ENCODE measurements at places on chromosomes 11 and 22.

DNA sequence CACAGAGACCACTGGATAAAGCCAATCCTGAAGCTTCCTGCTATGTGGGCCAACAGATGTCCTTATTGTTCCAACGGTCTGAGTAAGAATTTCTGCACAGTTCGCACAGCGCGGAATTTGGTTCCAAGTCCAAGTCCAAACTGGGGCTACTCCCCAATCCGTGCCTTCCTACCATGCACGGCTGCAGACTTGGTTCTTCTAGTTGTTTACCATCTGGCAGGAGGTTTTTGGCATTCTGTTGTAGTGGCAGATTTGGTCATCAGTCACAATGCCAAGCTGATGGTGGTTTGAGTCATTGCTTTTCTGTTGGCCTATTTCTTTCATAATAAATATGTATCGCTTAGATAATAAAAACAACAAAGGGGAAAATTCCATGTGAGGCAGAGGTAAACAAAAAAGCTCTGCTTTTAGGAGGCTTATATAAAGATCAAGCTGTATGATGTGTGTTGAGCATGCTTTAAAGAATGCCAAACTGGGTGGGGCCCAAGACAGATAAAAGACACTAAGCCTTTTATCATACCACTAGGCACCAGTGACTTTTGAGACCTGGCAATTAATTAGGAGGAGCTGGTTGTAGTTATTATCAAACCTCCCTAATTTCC is 52.5 kb upstream of the SYN3 start:
- no peak for DNase-seq

GRCh38 chr11:61602775-61603569 is 22.1 kb upstream of the SYT7 start:
- no peak for DNase-seq

GRCh38 chr11:133977067-133977677 is 20.4 kb upstream of the IGSF9B start:
- DNase-seq, result peak; percentile 35

DNA sequence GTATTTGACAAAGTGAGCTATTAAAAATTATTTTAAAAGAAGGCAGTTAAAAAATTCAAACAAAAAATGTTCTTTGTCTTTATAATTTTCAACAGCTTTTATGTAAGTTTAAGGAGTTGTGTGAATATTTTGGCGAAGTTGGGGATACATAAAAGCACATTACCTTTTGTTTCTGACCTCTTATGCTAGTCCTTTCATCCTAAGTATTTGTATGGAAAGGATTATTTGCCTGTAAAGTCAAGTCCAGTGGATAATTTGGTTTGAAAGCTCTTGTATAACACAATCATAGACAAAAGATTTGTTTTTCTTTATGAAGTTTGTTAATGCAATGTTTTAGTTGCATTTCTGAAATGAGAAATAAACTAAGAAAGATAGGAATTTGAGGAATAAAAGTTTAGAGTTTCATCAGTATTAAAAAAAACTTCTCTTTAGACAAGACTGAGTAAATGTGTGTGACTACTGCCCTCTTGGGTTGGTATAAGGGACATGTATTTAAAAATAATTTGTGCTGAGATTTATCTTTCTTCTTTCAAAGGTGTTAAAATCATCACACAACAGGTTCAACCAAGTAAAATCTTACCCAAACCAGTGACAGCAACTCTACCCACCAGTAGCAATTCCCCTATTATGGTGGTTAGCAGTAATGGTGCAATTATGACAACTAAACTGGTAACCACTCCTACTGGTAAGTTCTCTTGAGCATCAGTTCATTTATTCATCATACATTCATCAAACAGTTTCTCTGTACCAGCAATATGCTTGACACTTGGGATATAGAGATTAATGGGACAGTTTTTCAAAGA is 68.2 kb downstream of the EMSY start:
- no peak for DNase-seq

- peak; percentile 54 for DNase-seq
Observed at GRCh38 chr11:56841210-56841810, 92.8 kb upstream of the OR9G4 start.

DNA sequence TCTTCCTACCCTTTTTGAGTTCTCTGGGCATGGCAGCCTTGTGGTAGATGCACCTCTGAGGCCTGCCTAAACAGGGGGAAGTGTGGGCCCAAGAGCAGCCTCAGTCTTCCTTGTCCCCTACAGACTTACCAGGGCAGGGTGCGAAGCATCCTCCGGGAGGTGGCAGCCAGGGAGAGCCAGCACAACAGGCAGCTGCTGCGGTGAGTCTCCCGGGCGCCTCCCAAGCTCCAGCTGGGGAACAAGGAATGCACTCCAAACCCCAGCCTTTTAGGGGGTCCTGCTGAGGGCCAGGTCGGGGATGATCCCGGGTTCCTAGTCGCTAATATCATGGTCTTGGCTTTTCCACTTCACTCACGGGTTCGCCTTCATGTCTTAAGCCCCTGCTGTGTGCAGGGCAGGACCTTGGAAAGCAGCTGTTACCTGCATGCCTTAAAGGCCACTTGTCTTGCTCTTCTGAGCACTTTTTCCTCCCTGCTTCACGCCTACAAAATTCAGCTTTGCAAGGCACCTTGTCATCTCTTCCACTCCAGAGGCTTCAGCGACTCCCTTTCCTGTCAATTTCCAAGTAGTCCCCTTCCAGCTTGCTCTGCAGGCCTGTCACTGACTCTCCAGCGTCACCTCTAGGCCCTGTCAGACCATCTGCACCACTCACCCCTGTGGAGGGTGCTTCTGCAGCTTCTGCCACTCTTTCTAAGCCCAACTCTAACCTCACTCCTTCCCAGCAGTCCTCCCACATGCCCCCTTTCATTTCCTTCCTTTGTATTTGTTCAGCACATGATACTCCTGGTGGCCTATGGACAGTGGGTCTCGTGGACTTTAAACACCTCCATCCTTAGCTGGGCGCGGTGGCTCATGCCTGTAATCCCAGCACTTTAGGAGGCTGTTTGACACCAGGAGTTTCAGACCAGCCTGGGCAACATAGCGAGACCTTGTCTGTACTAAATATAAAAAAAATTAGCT is 57.0 kb downstream of the PISD start:
- no peak for DNase-seq

GRCh38 chr22:25688627-25689026 is 53.4 kb upstream of the MYO18B start:
- no peak for DNase-seq

- DNase-seq, result no peak
Observed at GRCh38 chr11:121544956-121545355, 92.2 kb upstream of the SORL1-AS1 start.

DNA sequence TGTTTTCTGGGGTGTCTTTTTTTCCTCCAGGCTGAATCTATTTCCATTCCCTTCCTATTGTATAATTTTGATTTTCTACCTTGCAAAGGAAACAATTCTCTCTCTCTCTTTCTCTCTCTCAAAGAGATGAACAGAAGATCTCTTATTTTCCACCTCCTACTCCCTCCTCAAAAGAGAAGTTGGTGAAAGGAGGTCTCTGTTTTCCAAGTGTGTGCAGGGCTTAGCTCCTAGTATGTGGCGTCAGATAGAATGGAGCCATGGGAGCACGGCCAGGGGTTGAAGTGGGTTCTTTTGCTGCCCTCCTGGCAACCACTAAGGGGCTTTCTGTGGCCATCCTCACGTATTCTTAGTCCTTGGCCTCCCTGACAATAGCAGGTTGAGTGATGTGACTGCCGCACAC is 480 bp downstream of the TRIM34 start:
- DNase-seq, result no peak

GRCh38 chr11:1180947-1181391 is 23.2 kb downstream of the MUC5AC start:
- DNase-seq, result no peak

GRCh38 chr22:39311592-39312400 is 7.6 kb downstream of the RPL3 start:
- no peak for DNase-seq

DNA sequence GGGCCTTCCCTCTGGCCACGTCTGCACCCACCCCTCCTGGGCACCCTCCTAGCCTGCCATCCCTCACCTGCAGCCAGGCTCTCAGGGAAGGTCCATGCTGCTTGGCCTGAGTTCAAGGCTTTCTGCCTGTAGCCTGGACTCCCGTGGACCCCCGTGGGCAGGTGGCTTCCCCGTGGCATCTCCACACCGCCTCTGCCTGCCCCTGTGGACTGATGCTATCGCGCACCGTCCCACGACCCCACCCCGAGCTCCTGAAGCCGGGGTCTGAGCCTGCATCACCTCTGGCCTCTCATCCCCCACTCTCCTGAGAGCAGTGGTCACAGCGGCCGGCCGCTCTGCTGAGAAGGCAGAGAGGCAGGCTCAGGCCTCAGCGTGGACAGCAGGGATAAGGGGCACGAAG is 4.5 kb downstream of the IFITM5 start:
- no peak for DNase-seq

- DNase-seq, result no peak
Observed at GRCh38 chr11:3914805-3915204, 59.3 kb downstream of the STIM1 start.

- DNase-seq, result no peak
Observed at GRCh38 chr11:1488575-1489180, 2.1 kb upstream of the MOB2 start.

DNA sequence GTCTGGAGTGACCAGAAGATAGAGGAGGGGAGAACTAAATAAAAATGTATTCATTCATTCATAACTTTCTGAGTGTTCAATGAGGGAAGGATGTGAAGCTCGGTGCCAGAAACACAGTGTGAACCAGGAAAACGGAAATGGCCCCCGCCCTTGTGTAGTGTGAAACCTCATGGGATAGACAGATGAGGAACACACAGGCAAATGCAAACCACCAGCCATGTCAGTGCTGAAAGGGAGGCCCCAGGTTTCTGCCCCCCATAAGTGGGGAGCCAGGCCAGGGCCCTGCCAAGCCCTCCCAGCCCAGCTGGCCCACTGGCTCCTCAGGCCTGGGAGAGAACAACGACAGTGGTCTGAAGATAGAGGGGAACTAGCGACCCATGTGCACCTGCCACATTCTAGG is 30.5 kb downstream of the LARGE1 start:
- DNase-seq, result no peak

DNA sequence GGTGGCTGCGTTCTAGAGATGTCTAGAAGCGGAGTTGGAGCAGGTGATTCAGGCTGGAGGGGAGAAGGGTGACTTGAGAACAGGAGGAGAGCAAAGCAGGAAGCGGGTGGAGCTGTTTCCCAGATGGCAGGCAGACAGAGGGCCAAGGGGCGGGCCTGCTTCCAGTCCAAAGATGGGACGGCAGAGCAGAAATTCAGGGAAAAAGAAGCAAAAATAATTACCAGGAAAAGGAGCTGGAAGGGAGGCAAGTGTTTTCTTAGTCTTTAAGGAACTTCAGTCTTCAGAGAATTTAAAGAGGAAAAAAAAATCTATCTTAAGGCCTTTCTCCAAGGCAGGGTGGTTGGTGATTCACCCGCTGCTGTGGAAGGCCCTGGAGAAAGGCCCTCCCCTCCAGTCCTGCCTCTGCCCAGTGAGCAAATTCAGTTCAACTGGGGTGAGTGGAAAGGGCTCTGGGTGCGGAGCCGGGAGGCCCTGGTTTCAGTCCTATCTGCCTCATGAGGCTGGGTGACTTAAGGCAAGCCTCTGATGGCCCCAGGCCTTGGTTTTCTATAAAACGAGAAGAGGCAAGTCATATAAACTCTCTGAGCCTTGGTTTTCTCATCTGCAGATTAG is 4.5 kb upstream of the CREB3L1 start:
- DNase-seq, result no peak

DNA sequence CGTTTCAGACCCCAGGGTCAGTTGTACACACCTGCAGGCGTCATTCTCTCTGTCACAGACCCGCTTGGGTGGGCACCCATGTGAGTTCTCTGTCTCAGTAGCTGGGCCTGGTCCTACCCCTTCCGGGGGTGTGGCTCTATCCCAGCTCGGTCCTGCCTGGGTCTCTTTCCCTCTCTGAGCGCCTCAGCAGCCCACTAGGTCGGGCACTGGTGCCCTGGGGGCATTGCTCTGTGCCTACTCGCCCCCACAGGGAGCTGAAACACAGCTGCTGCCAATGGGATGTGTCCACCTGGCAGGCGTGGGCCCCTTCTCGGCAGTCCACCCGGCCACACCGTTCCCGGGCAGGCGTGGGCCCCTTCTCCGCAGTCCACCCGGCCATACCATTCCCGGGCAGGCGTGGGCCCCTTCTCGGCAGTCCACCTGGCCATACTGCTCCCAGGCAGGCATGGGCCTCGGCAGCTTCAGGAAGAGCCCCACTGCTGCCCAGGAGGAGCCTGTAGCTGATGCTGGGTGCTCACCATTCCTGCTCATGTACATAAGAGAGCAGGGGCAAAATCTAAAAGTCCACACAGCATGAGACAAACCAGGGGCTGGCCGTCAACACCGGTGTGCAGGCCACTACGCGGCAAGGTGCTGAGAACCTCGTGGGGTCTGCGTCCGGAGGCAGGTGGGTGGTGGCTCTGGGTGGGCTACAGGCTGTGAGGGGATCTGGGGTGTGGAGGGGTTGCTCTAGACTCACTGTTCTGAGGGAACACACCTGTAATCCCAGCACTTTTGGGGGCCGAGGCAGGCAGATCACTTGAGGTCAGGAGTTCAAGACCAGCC is 12.3 kb downstream of the MLC1 start:
- DNase-seq, result no peak

- no peak for DNase-seq
Observed at GRCh38 chr11:77379253-77379652, 77.8 kb upstream of the GDPD4 start.

GRCh38 chr11:101444164-101444563 is 139.6 kb downstream of the TRPC6 start:
- DNase-seq, result no peak

DNA sequence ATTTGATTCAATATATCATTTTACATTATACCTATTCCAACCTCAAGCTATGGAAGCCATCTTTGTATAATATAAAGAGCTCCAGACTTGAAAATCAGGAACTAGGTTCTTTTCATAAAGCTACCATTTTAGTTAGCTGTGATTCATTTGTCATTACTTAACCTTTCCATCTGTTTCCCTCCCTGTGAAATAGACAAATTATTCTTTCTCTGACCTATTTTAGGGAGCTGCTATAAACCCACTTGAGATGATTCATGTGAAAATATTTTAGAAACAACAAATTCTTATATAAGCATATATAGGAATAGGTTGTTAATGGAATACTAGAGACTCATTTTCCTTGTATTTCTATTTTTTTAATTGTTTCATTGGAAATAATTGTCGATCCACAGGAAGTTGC is 1012.1 kb downstream of the OPCML start:
- no peak for DNase-seq

DNA sequence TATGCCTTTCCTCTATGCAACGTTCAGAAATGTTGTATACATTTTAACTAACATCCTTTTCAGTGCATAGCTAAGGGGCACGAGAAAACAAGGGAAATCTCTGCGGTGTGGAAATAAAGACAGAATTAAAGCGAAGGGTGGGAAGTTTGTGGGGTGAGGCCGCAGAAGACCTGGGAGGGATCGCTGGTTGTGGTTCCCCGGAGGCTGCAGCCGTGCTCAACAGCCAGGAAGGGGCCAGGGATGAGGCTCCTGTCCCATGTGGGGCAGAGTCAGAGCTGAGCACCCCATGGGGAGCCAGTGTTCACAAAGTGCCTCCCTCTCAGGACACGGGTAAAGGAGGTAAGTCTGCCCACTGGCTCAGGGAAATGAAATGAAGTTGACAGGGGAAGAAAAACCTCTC is 67.5 kb downstream of the MYEOV start:
- DNase-seq, result no peak

GRCh38 chr11:123419731-123420452 is 10.2 kb upstream of the GRAMD1B start:
- no peak for DNase-seq

- DNase-seq, result no peak
Observed at GRCh38 chr11:83159902-83160865, 3.3 kb downstream of the PCF11 start.

Data from activated CD4-positive, alpha-beta T cell treated with anti-CD3 and anti-CD28 coated beads, Interleukin-2, Interleukin-6, amounts not matched to agents 100 ng/mL and 50 ng/mL, durations not matched to agents 16 hours and 8 hours (primary cell).